Renal cortex interstitium (tissue), 15 donors: ENCODE measurements at places on chromosomes 4 and X.

- no peak for DNase-seq
Measured at GRCh38 chrX:136867096-136867491, 13.4 kb downstream of the RBMX start.

GRCh38 chr4:8402181-8402597, 38.3 kb downstream of the ACOX3 start:
- DNase-seq: no peak

- DNase-seq: no peak
Measured at GRCh38 chrX:9604908-9605306, 140.0 kb downstream of the TBL1X start.

DNA sequence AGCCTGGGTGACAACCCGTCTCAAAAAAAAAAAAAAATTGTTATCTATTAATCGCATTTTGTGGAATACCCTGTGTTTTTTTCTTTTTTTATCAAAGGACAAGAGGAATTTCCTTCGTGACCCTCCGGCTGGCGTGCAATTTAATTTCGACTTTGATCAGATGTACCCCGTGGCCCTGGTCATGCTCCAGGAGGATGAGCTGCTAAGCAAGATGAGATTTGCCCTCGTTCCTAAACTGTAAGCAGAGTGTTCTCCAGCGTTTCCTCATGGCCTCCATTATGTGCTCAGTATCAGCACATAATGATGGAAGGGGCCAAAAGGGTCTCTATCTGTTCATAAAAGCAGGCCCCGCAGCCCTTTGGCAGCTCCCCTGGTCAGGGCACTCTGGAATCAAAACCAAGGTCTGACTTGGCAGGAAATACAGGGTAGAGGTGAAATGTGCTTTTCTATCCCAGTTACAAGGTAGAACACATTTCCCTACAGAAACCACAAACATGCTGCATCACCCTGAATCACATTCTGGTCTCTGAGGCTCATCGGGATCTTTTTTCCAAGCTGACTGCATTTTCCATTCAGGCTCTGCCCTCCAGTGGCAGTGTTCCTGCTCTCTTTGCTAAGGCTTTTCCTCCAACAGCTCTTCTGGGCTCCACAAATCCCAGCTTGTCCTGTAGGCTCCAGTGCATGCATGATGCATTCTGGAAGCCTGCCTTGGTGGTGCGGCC, 24.4 kb downstream of the SYAP1 start:
- no peak for DNase-seq

DNA sequence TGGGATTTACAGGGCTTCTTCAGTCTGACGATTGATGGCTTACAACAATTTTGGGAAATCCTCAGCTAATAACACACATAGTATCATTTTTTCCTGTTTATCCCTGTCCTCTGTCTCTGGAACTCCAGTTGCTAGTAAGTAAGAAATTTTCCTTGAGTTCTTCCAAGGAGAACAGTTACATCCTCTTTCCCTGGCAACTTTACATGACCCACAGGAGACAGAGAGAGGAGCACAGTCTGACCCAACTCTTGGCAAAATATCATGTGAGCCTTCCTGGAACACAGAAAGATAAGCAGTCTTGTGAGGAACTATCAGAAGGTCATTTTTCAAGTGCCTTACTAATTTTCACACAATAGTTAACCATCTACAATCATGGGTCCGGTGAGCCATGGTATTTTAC, 578.7 kb upstream of the PABPC4L start:
- no peak for DNase-seq

- no peak for DNase-seq
Measured at GRCh38 chr4:106149026-106149425, 167.0 kb downstream of the TBCK start.

GRCh38 chr4:53557669-53558064, 33.6 kb downstream of the LNX1 start:
- no peak for DNase-seq

DNA sequence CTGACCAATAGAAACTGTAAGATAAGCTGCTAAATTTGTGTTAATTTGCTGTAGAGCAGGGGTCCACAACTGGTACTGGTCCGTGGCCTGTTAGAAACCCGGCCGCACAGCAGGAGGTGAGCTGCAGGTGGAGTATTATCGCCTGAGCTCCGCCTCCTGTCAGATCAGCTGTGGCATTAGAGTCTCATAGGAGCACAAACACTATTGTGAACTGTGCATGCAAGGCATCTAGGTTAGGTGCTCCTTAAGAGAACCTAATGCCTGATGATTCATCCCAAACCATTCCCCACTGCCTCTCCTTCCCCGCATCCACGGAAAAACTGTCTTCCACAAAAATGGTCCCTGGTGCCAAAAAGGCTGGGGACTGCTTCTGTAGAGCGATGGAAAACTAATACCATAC, 19.7 kb downstream of the FBXW7 start:
- DNase-seq: no peak

DNA sequence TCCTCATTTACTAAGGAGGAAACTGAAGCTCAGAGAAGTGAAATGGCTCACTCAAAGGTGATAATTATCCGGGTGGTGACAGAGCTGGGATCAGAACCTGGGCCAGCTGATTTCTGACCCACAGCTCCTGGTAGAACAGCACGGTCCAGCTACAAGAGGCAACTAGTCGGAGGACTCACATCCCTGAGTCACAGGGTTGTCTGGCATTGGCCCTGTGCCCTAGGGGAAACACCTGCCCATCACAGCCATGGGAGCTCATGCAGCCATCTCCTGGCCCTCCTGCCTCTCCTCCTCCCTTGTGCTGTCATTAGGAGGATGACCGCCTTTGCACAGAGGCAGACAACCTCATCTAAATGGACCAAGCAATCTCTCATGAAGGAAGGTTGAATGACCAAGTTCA, 115.2 kb upstream of the TSPAN5 start:
- DNase-seq: no peak

DNA sequence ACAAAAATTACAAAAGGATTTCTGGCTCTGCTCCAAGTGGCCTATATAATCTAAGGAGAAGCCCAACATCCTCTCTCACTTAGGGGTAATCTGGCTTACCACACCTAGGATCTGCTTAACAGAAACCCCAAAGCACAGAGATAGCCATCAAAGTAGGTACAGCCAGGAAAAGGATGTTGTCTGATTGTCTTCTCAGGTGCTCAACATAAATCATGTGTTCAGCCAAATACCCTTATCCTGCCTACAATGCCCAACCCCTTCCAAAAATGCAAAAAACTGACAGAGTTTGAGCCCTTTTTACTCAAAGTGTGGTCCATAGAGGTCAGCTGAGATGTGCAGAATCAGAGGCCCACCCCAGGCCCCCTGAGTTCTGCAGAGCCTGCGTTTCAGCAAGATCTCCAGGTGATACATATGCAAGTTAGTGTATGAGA, 53.9 kb downstream of the PPM1K start:
- DNase-seq: no peak

- DNase-seq: no peak
Measured at GRCh38 chrX:19912-20571, 261.1 kb upstream of the PLCXD1 start.

- no peak for DNase-seq
Measured at GRCh38 chrX:39456894-39457604, 640.7 kb downstream of the BCOR start.

DNA sequence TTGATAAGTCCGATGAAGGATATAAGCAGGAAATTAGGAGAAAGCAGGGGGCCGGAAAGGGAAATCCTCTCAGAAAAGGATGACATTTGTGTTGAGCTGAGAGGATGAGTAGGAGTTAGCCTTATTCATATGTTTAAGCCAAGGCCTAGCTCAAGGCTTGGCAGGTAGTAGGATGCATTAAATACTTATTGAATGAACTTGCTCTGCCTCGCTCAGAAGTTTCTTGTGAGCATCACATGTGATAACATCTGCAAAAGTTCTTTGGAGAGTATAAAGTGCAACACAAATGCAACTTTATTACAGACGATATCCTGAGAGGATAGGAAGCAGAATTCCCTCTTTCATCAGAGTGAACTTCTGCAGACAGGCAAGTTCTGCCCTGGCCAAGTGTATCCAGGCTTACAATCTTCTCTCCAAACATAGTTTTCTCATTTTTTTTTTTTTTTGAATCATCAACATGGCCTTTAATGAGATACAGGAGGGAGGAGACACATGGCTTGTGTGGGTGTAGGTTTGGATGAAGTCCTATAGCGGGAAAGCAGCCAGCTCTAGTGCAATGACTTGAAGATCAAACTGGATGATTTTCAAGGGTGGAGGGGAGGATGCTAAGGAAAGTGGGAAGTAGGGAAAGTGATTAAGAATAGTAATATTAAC, 48.1 kb downstream of the LUZP4 start:
- DNase-seq: no peak

- DNase-seq: no peak
Measured at GRCh38 chrX:112247714-112248113, 165.1 kb upstream of the TRPC5 start.

DNA sequence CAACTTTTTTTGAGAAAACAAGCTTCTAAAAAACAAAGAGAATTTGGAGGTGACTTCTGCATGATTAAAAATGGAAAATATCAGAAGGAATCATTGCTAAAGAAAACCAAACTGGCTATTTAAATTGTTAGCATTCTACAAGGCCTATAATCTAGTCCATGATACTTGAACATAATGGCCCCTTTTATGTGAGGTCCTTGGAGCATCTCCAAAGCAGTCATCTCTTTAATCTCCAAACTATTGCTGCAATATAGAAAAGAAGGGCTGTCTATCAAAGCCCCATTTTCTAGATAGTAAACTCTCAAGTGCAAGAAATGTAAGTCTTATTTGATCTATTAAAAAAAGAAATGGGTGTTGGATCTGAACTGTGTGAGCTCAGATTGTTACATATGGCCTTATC, 615.1 kb downstream of the CENPC start:
- DNase-seq: no peak

GRCh38 chr4:92189146-92189545, 114.6 kb upstream of the GRID2 start:
- DNase-seq: no peak

GRCh38 chr4:98584265-98584664, 74.1 kb downstream of the TSPAN5 start:
- DNase-seq: no peak

DNA sequence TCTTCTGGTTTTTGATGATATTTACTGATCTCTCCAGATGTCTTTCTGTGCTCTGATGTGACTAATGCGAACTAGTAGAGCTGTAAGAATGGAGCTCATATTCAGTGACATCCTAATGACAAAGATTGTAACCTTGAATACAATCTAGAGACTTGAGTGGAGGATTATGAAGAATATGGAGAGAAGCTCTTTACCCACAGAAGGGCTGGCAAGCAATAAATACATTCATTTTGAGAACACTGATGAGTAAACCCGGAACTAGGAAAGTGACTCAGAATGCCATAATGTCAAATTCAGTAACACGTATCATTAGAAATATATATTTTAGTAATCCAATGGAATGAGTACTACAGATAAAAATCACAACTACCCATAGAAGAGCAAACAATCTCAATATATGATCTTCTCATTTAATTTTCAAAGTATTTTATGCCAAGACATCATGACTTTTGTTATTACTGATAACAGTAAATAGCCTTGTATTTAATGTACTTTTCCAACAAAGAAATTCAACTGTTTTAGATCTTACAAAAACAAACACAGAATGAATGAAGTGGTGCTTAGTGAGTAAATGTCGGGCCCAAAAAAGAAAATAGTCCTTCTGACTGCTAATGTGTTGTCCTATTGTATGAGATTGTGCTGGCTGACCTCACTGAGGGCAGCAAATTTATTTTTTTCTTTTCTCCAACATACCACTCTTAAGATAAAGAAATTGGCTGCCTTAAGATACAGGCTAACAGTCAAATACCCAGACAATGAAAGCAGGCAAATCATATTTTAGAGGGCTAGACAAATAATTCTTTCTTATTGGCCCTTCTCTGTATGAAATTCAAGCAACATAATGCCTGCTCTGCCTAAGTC, 49.2 kb upstream of the HDAC8 start:
- no peak for DNase-seq

GRCh38 chr4:61003301-61003700, 196.8 kb upstream of the ADGRL3 start:
- DNase-seq: no peak
